ENCODE measurements at places on chromosomes 12 and 14.

DNA sequence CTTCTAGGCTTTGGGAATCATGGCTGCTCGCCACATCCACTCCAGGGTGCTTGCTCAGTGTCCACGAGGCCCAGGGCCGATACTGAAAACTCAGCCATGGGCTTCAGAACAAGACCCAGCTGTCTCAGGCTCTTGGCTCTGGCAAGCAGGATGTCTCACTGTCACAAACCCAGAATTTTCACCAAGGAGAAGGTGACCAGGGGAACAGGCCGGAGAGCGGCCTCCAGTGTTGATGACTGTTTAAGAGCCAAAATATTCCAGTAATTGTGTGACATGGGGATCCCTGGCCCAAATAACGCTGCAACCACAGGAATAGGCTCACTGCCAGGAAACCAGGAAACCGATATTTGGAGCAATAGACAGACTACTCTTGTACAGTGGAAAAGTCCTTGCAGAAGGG lies 9.8 kb upstream of the SERPINA5 start:
- no peak for DNase-seq

DNA sequence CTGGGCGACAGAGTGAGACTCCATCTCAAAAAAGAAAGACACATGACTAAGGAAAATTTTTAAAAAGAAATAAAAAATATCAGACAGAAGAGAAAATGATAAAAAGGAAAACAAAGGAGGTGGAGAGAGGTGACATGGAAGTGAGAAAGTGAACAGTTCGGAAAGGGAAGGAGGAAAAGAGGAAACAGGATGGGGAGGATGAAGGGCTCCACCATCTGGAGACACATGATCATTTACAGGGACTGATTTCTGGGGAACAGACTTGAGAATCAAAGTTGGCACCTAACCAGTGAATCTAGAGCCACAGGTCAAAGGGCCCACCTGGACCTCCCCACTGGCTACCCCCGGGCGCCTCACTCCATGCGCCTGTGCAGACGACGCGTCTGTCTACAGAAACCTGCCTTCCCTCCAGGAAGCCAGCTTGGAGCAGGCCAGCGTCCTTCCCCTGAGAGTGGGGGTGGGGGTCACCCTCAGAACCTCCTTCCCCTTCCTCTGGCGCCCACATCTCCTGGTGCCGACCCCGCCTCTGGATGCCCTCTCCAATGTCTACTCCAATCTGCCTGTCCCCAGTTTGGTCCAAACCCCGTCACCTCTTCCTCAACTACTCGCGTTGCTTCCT lies 60.5 kb downstream of the AMN start:
- DNase-seq, result no peak

- no peak for DNase-seq
Observed at GRCh38 chr12:131468206-131468605, 242.7 kb upstream of the SFSWAP start.

- no peak for DNase-seq
Observed at GRCh38 chr14:20631880-20632389, 9.6 kb downstream of the OR6S1 start.

DNA sequence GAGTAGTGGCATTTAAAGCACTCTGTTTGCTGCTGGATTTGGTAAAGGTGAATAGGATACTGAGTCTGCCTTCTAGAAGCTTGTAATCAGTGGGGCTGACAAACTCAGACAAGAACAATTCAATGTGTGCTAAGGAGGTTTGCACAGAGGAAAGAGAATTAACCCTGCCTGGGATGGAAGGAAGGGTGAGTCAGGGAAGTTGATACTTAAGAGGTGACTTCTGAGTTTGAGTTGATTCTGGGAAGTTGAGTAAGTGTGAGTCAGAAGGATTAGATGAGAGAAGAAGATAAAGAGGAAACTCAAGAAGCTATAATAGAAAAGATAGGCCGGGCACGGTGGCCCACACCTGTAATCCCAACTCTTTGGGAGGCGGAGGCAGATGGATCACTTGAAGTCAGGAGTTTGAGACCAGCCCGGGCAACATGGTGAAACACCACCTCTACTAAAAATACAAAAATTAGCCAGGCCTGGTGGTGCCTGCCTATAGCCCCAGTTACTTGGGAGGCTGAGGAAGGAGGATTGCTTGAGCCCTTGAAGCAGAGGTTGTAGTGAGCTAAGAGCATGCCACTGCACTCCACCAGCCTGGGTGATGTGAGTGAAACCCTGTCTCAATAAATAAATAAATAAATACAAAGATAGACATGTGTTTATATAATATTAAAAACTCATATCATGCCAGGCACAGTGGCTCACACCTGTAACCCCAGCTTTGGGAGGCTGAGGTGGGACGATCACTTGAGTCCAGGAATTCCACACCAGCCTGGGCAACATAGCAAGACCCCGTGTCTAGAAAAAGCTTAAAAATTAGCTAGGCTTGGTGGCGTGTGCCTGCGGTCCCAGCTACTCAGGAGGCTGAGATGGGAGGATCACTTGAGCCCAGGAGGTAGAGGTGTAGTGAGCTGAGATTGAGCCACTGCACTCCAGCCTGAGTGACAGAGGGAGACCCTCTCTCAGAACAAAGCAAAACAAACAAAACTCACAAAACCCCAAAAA lies 126.8 kb upstream of the CPM start:
- no peak for DNase-seq

GRCh38 chr12:102951841-102952240 lies 5.6 kb upstream of the ASCL1 start:
- no peak for DNase-seq

Measured in immature natural killer cell (primary cell).